ENCODE measurements at places on chromosomes 13 and 19.

DNA sequence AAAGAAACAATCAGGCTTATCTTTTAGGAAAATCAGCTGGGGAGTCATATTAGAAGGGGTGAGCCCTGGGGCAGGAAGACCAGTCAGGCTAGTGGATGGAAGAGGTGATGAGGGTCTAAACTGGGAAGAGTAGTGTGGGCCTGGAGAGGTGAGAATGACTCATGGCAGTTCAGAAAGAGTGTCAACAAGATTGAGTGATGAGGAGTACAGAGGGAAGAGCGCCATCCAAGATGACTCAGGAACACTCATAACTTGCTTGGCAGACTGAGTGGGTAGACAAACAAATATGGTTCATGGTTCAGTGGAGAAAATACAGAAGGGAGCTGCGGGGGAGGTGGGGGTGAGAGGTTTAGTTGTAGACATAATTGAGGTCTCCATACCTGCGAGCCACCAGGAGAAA, 17.3 kb upstream of the CLDN10 start:
- no peak for DNase-seq

- no peak for DNase-seq
Observed at GRCh38 chr19:15971224-15971780, 22.5 kb downstream of the OR10H4 start.

GRCh38 chr19:15727724-15728123, at the start of gene OR10H2:
Gene OR10H2 (plus strand): TSS chr19:15728024. CDS start chr19:15728044, 20 bp downstream.
- DNase-seq, result no peak

GRCh38 chr19:2175742-2176141, 12.0 kb downstream of the DOT1L start:
- DNase-seq, result no peak

- DNase-seq, result no peak
Observed at GRCh38 chr13:75959861-75960481, 323.8 kb downstream of the LMO7 start.

DNA sequence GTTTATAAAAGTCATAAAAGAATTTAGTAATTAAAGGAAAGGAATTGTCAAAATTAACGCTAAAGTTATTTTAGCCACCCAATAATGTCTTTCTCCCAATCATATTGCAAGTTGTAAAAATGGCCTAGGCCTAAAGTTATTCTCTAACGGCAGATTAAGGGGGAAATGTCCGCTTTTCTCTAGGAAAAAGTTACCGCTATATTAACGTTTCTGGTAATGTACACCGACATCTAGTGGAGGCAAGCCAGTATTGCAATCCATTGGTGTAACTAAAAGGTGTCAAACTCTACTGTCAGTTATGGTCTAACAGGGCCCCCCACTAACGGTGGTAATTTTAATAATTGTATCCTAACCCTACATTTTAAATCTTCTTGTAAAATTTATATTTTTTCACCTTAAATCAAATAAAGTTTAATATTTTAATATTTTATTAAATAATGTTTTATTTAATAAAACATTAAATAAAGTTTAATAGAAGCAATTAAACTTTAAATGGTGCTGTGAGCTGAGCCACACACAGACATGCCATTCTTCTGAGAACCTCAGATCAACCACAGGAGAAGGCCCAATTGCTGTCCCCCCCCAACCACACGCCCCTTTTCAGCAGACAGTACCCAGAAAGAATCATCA, 35.9 kb upstream of the ZSCAN5A start:
- peak; percentile 73 for DNase-seq

DNA sequence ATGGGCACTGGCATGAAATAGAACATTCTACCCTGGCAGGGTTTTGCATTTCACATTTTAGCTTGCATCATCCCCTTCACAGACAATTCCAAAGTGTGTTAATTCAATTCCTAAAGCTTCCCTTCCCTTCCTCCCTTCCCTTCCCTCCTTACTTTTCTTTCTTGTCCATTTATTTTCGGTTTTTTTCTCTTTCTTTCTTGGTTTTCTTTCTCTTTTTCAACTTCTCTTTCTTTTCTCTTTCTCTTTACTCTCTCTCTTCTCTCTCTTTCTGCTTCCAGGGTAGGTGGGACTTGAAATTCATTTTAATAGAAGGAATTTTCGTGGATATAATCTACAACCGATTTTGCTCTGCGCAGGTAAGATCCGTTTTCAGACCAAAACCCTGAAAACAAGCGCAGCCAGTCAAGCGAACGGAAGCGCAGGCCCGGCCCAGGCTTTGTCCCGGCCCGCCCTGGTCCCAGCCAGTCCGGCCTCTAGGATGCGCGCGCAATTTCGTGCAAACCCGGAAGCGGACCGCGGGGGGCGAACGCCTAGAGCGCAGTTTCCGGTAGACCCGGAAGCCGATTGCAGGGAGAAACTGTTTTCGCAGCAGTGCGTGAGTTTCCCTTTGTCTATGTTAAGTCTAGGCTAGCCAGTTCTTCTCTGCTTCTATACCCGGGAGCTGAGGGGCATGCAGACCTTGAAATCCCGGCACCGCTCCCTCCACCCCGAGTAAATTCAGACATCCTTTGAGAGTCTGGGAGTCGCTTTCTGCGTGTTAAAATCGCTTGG, at the start of gene ZNF528:
TSS of gene ZNF528 (plus strand) at position 540 of the 771 bp plus-strand sequence. CDS start 4,165 bp downstream, outside the sequence.
- DNase-seq, result peak; percentile 96

GRCh38 chr19:38362076-38362945, 12.1 kb upstream of the PSMD8 start:
- peak; percentile 98 for DNase-seq

DNA sequence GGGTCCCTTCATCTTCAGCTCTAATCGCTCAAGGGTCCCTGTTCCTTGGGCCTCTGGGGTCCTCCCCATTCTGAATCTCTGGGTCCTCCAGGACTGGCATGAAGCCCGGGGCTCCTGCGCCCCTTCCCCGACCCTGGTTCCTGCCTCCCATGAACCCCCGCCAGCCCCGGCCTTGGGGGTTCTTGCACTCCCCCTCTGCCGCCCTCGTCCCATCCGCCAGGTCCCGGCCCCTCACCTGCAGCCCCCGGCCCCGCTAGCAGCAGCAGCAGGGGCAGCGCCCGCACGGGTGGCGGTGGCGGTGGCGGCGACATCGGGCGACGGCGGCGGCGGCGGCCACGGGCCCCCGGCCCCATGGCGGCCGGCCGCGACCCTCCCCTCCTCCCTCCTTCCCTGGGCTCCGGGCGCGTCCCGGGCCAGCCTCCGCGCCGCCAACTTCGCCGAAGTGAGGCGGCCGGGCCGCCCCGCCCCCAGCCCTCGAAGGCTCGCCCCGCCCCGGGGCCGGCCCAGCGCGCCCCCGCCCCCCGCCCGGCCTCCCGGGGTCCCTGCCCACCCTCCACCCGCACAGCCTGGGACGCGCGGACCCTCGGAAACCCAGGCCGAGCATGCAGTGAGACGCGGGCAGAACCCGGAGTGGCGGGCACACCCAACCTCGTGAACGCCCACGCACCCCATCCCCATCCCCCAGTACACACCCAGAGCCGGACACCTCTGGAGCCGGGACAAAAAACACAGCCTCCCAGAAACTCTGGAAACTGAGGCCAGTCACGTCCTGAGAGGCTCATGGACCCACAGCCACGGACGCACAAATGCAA, at the start of gene NOTCH3:
TSS of gene NOTCH3 (minus strand) at position 443 of the 812 bp plus-strand sequence. CDS start at position 353, 90 bp downstream.
- peak; percentile 82 for DNase-seq

- no peak for DNase-seq
Observed at GRCh38 chr13:59651479-59651878, 512.2 kb downstream of the DIAPH3 start.

GRCh38 chr13:41402691-41403511, 54.4 kb upstream of the RGCC start:
- peak; percentile 78 for DNase-seq

DNA sequence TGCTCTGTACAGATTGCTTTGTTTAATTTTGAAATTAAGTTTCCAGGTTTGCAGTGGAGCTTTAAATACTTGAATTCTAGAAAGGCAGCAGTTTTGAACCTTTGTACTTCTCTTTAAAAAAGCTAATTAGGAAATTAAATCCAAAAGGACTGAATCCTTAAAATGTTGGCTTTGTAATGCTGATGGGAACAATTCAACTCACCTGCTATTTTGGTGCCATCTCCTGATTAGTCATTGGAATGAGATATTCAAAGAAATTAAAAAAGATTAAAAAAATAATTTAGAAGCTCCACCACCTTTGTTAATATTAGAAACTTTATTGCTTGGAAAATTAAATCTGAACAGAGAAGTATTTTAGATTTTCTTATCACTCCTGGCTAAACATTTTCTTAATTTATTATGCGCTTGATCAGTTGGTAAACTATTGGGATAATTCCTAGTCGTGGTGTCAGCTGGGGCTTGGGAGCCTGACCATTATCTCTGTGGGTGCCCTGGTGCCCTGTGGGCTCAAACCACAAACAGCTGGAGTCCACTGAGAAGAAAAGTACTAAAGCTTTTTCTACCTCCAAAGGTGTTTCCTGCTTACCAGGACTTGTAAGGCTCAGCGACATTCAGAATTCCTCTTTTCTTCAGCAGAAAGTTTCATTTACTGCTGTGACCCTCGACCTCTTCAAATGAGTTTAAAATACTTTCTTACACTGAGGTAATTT, 540.4 kb downstream of the DIAPH3 start:
- DNase-seq, result no peak

GRCh38 chr13:48906200-48906599, 69.5 kb upstream of the FNDC3A start:
- DNase-seq, result no peak

DNA sequence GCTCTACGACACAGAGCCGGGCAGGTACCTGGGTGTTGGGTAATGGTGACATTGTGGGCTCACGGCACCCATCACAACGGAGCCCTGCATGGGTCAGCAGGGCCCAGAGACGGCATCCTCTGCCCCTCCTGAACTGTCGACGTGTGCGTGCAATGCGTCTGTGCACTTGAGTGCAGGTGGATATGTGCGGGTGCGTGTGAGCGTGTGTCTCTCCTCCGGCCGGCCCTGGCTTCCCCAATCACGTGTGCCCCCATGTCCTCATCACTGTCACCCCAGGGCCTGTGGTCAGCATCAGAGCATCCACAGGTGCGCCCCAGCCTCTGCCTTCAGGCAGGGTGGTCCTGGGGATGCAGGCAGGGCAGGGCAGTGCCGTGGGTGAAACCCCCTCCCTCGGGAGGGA, 37.2 kb upstream of the TPM4 start:
- no peak for DNase-seq

GRCh38 chr13:54144828-54145227, 1116.2 kb downstream of the OLFM4 start:
- DNase-seq, result no peak

GRCh38 chr19:49852631-49853126, 1.7 kb downstream of the PTOV1 start:
- DNase-seq, result no peak

GRCh38 chr19:45663800-45664199, 4.2 kb upstream of the GIPR start:
- DNase-seq, result no peak

All from endodermal cell (in vitro differentiated cells).